Amniotic stem cell (primary cell): ENCODE measurements at places on chromosomes 6 and 20.

DNA sequence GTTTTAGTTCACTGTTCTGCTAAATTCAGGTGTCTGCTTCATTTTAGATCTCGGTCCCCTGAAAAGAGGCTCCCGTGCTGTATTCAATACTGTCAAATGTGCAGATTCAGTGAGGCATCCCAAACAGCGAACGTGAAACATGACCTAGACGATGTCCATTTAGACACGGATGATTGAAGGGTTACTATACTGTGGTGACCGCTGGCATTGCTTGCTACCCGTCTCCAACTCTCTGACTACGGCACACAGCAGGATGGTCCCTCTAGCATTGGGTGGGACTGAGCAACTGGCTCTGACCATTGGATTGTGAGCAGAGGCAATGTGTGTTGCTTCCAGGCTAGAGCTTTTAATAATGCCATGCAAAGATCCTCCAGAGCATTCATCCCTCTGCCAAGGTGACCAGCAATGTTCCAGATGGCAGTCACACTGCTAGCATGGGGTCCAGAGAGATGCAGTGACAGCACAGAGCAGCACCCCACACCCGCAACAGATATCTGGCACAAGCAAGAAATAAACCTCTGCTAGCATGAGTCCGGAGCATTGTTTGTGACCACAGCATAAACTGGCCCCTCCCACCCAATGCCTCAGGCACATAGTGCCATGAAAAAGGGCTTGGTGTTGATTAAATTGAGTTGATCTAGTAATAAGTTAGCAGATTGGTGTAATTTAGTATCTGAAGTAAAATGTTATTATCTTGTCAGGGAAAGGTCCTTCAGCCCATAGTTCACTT, 9.0 kb downstream of the METTL24 start:
- DNase-seq = no peak

DNA sequence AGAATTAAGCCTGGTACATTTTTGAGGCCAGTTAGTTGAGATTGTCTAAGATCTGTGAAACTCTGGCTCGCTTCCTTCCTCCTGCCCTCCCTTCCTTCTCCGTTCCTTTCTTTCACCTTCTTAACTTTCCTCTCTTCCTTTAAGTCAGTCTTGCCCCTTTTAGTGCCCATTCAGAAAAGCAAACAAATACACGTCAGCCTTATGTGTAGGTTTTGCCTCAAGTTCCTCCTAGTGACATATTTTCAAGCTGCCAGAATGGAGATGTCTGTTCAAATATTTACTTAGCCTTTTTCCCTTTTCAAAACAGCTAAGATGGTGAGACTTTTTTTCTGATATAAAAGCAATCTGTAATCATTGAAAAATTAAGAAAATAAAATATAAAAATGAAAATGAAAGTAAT, 178.4 kb downstream of the FARS2 start:
- no peak for DNase-seq

DNA sequence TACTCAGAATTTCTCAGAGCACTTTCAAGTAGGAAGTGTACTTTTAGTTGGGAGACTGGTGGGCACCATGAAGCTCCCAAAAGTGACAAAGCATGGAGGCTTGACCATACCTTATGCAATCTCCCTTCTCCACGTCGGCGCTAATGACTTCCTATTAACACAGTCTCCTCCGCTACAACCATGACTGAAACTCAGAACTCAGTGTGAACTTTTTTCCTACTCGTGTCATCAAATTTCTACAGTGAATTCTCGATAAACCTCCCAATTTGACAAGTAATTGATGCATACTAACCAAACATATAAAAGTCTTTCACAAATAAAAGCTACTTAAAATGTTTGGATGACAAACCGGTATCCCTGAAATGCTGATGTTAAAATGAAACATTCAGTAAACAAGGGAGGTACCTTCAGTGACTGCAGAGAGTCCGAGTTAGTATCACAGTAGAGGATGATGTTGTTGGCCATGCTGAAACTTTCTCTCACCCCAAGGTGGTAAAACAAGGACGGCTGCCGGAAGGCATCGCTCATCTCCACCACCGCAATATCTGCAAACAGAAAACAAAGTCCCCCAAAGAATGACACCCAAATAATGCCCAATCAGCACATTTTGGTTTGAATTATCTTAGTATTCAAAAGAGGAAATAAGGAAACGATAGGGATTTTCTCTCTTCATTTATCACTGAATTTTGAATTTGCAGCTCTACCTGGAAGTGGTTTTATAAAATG, 72.1 kb downstream of the MAP3K5 start:
- DNase-seq = no peak

- no peak for DNase-seq
These were observed 23.5 kb downstream of the PTCHD4 start for GRCh38 chr6:48087448-48087847.

- no peak for DNase-seq
These were observed 54.7 kb downstream of the YTHDF1 start for GRCh38 chr20:63161176-63161651.

GRCh38 chr20:25061821-25062530, 4.0 kb upstream of the ACSS1 start:
- DNase-seq = no peak

- no peak for DNase-seq
These were observed 725 bp downstream of the BTBD3 start for GRCh38 chr20:11918391-11918845.

GRCh38 chr6:169789944-169790927, 38.8 kb downstream of the ERMARD start:
- DNase-seq = peak; percentile 31

GRCh38 chr6:153312634-153313033, 181.6 kb upstream of the RGS17 start:
- DNase-seq = no peak

- DNase-seq = no peak
These were observed 16.9 kb upstream of the SUPT3H start for GRCh38 chr6:45394586-45395095.

DNA sequence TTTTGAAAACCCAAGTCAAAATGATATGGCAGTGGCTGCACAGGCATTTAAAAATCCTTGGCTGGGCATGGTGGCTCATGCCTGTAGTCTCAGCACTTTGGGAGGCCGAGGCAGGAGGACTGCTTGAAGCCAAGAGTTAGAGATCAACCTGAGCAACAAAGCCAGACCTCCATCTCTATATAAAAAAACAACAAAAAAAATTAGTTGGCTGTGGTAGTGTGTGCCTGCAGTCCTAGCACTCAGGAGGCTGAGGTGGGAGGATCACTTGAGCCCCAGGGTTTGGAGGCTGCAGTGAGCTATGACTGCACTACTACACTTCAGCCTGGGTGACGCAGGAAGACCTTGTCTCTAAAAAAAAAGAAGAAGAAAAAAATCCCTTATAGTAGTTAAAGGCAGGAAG, 142.9 kb downstream of the MYB start:
- no peak for DNase-seq

GRCh38 chr6:33201147-33201545, 479 bp downstream of the SLC39A7 start:
- DNase-seq = no peak

- no peak for DNase-seq
These were observed 106.5 kb downstream of the HACE1 start for GRCh38 chr6:104753251-104753650.

DNA sequence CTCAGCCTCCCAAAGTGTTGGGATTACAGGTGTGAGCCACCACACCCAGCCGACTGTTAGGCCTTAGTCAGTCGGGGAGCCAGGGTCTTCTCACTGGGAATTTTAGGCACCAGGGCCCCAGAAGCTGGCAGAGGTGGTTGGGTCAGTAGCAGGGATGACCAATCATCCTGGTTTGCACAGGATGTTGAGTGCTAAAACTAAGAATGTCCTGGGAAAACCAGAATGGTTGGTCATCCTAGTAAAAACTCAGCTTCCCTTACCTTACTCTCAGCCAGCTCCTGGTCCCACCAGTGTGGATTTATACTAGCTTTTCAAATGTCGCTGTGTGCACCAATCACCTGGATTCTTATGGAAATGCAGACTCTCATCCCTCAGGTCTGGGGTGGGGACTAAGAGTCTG, 31.8 kb downstream of the KCNG1 start:
- no peak for DNase-seq

- no peak for DNase-seq
These were observed 170.9 kb upstream of the EXOC2 start for GRCh38 chr6:863831-864230.

DNA sequence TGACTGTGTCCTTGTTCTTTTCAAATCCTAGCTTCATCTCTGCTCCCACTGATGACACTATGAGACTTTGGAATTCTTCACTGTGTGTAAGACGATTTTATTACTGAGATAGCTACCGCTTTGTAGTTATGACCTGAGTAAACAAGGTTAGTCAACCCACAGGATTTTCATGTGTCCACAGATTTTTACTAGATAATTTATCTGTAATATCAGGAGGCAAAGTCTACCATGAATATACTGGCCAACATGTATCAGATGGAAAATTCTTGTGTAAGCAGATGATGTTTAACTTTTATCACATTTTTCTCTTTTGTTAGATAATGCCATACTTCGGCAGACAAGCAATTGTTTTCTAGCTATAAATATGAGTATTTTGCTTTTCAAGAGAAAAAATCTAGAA, 119.8 kb downstream of the SGK1 start:
- no peak for DNase-seq

GRCh38 chr20:61620174-61620573, 368.1 kb downstream of the CDH4 start:
- no peak for DNase-seq

GRCh38 chr6:167760979-167761793, 65.5 kb upstream of the AFDN start:
- no peak for DNase-seq

DNA sequence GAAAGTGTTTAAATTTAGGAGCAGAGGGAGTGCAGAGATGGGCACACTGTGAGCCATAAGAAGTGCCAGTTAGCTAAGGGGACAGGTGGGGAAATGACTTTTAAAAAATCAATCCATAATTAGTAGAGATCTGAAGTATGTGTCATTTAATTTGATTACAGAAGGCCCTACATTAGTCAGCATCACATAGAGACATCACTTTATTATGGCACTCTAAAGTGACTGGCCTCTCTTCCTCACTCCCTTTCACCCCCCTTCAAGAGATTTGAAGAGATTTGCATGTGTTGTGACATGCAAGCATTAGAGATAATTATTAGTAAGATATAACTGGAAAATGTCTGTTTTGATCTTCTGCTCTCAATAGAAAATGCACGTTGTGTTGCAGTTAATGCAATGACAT, 86.7 kb downstream of the SLX4IP start:
- no peak for DNase-seq

GRCh38 chr6:53984163-53984562, 127.1 kb upstream of the MLIP start:
- DNase-seq = peak; percentile 85

DNA sequence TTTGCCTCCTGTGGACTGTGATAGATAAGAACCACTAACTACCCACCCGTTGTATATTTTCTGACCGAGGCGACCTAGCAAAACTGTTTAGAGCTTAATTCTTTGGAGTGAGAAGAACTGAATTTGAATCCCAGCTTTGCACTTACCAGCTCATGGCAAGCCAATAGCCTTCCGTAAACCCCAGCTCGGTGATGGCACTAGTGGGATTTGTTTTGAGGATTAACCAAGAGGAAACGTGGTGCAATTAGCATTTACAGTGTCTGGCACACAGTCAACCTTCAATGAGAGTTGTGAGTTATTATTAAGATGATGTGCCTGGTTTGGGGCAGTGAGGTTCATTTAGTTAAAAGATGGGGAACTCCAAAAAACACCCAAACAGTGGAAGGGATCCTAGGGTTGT, 12.3 kb upstream of the DSP start:
- no peak for DNase-seq

DNA sequence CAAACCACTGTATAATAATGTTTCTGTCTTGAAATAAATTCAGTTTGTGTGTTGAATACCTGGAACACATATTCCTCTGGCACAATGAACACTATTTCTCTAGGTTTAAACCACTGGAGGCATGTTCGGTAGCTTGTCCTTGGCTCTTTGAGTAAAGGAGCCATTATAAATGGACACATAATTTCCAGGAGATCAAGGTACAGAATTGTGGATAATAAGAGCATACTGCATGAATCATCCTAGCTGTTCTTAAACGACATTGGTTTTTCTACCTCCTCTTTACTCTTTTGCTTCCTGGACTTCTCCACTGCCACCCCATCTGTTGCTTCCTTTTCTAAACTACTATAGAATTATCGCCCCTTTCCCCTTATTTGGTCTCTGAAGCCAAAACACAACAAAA, 1.2 kb downstream of the CENPW start:
- no peak for DNase-seq

GRCh38 chr6:125931733-125932450, 24.7 kb upstream of the HINT3 start:
- no peak for DNase-seq

DNA sequence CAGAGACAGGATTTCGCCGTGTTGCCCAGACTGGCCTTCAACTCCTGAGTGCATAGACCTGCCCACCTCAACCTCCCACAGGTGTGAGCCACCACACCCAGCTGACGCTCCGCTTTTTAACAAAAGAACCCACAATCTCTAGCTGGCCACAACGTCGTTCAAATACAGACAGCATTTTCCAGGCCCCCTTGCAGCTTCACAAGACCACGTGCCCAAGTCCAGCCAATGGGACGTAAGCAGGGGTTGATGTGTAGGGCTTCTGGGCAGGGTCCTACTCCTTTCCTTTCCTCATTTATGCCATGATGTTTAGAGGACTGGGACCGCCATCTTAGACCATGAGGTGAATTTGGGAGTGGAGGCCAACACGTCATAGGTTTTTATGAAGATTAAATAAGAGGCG, 81.0 kb downstream of the TFAP2C start:
- no peak for DNase-seq

DNA sequence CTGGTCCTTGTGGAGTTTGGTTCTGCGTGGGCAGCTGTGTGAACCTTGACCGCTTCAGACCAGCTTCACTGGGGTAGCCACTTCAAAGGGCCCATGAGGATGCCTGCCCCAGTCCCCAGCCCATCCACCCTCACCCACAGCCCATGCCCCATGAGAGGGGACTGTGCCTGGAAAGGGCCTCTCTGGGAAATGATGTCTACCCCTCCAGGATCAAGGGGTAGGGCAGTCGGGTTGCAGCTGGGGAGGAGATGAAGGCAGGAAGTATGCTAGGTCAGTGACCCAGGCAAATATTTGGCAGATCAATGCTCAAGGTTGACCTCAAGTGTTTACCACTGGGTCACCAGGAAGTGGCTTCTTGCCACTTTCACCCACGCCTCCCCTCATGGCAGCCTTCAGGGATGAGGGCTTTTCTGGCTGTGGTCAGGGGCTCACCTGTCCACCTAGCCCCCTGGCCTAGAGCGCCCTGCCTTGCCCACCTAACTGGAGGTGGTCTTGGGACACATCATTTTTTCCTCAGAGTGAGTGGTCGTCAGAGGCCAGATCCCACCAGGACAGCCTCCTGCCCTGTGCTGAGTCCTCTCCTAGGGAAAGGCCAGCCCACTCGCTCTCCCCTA, 109.5 kb downstream of the SNX5 start:
- DNase-seq = no peak

GRCh38 chr6:159252955-159253508, 83.8 kb downstream of the FNDC1 start:
- no peak for DNase-seq

DNA sequence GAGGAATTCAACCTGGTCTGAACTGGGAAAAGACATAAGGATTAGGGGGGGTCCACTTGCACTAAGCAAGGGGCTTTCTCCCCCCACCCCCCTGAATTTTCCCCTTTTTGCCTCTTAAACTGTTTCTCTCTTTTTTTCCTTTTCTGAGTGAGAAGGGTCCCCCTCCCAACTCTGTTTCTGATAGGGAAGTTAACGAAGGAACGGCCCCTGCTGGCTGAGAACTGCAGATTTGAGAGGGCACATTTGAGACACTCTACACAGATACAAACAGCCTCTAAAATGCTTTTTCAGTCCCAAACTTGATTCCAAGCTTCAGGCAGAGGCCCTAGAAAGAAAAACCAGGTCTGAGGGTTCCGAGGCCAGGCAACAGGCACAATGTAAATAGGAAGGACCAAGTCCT, 91.7 kb downstream of the JARID2 start:
- DNase-seq = no peak
